Colonic mucosa (tissue), 4 donors: ENCODE measurements at places on chromosomes 6 and 20. TPM values are rescaled to one million over a fixed set of nuclear protein-coding genes. Genes with fewer than 3 reads are reported as not detected.

DNA sequence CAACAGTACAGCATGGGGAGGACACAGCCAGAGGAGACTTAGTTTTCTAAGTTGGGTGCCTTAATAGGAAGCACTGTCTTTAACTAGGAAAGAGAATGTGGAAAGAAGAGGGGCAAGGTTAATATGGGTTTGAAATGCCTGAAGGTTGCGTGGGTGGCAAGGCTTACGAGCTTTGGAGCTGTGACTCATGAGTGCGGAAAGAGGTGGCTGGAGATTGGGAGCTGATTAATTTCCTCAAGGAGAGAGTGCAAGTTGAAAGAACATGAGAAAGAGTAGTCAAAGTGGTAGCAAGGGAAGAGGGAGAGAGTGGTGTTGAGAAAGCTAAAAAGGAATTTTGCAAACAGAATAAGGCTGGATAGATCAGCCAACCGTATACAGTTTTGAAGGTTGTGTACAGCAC is 315.1 kb upstream of the PRND start:
- H3K27ac ChIP-seq, result no peak overlapping the region
- H3K36me3 ChIP-seq, result no peaks in the 10 kb centered on the region
- no peaks in the 10 kb centered on the region for H3K27me3 ChIP-seq
- no peaks in the 10 kb centered on the region for H3K4me1 ChIP-seq
- no peak for DNase-seq
- H3K4me3 ChIP-seq, result no peak overlapping the region

DNA sequence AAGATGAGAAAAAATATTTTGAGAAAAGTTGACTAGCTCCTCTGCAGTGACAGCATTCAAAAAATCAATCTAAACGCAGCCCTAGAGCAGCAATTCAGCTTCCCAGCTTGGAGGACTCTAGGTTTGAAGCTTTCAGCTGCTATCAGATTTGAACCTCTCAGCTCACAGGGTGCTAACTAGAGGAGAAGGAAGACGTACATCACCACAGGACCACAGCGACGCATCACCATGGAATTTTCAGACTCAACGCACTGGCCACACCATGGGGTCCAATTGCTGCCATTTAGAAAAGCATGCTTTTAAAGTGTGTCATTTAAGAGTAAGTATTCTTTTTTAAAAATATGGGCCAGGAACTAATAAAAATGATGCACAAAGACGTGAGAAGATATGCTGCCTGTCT is 45.0 kb upstream of the FUCA2 start:
- no peaks in the 10 kb centered on the region for H3K4me1 ChIP-seq
- no peaks in the 10 kb centered on the region for H3K27me3 ChIP-seq
- DNase-seq, result no peak
- no peak overlapping the region for H3K4me3 ChIP-seq
- no peak overlapping the region for H3K27ac ChIP-seq

Gene SLC17A9
- total RNA-seq, result 23.1 TPM

Gene CPXM1
- total RNA-seq, result 0.98 TPM

Gene COL21A1
- 0.79 TPM for total RNA-seq

DNA sequence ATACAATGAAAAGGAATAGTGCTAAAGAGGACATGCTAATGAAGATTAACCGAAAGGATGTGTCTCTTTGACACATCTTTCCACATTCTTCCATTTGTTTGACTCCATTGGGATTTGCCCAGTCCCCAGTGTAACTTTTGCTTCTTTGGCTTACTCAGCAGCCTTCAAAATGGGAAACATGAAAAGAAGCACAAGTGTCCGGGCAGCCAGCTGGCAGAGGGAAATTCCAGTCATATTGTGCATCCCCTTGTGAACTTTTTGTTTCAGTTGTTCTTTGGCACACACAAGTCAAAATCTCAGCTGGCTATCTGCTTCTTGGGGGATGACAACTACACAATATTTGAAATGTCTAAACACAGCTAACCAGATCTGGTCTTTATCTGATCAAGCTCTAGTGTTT is 157.4 kb downstream of the OGFRL1 start:
- H3K4me1 ChIP-seq, result no peaks in the 10 kb centered on the region
- H3K36me3 ChIP-seq, result no peaks in the 10 kb centered on the region
- no peak for DNase-seq
- no peak overlapping the region for H3K4me3 ChIP-seq
- no peak overlapping the region for H3K27ac ChIP-seq

Gene VSX1
- not detected for total RNA-seq

Gene TMC2
- not detected for total RNA-seq

Gene TRIM10
- total RNA-seq, result 3.8 TPM
